ENCODE measurements at places on chromosomes 5 and 9. TPM values are rescaled to one million over a fixed set of nuclear protein-coding genes. Genes with fewer than 3 reads are reported as not detected.

The CNTNAP3B gene
- total RNA-seq = 1.2 TPM

The CBY3 gene
- total RNA-seq = not detected

The DNM1 gene
- 7.3 TPM for total RNA-seq

The WNT8A gene
- not detected for total RNA-seq

GRCh38 chr9:34963552-34963951 lies 5.5 kb downstream of the PHF24 start:
- no peak for DNase-seq

DNA sequence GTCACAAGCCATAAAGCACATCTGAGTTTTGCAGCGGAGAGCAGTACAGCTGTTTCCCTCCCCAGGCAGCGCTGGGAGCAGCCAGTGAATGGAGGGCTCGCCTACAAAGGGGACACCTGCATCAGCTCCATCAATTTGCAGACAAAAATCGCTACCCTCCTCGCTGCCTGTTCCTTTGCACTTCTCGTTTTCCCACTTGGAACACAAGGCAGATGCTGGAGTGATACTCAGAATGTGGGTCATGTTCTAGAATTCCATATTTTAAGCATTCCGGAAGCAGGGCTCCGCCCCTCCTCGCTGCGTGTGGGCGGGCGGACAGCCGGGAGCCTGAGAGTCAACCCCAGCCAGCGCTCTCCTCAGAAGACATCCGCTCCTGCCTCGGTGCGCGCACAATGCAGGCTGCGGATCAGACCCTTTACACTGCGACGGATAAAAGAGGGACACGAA lies 92.1 kb downstream of the LMNB1 start:
- DNase-seq = no peak
